MG63 (cell line): ENCODE measurements at places on chromosomes 7 and 10.

DNA sequence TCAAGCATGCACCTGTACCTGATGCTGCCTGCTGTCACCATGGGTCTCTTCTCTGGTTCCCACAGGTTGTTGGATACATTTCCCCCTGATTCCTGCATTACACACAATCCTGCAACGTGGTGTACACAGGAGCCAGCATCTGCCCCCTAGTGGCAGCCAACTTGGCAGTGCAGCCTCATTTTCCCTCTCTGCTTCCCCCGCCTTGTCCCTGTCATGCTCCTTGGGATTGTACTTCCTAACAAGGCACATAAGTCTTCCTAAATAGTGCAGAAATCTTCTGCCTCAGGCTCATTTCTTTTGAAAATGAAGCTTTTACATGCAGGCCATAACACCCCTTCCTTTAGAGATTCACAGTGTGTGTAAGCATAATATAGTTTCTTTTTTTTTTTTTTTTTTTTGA is 387.5 kb downstream of the CCSER2 start:
- DNase-seq = peak; percentile 23

- DNase-seq = no peak
These were observed 227.1 kb downstream of the DYNC1I1 start for GRCh38 chr7:95999481-95999880.

DNA sequence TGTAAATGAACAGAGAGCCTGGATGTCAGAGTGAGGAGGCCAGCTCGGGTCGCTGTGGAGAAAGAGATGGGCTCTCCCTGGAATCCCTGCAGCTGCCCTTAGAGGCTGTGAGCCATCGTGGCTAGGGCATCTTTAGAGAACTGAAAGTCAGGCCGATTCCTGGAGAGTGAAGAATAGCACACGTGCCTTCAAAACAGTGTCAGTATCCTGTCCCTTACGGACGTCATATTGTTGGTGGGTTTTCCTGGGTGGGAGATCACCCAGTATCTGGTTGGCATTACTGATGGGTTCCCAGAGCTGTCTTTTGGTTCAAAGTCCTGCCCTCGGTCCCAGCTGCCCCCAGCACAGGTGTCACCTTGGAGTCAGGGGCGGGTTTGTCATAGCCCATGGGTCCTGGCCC is 25.3 kb downstream of the IKZF1 start:
- no peak for DNase-seq

DNA sequence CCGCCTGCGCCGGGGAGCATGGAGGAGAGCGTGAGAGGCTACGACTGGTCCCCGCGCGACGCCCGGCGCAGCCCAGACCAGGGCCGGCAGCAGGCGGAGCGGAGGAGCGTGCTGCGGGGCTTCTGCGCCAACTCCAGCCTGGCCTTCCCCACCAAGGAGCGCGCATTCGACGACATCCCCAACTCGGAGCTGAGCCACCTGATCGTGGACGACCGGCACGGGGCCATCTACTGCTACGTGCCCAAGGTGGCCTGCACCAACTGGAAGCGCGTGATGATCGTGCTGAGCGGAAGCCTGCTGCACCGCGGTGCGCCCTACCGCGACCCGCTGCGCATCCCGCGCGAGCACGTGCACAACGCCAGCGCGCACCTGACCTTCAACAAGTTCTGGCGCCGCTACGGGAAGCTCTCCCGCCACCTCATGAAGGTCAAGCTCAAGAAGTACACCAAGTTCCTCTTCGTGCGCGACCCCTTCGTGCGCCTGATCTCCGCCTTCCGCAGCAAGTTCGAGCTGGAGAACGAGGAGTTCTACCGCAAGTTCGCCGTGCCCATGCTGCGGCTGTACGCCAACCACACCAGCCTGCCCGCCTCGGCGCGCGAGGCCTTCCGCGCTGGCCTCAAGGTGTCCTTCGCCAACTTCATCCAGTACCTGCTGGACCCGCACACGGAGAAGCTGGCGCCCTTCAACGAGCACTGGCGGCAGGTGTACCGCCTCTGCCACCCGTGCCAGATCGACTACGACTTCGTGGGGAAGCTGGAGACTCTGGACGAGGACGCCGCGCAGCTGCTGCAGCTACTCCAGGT is 29.7 kb downstream of the CHST12 start:
- no peak for DNase-seq

- peak; percentile 33 for DNase-seq
These were observed 123.6 kb downstream of the RNF32 start for GRCh38 chr7:156764016-156764669.

DNA sequence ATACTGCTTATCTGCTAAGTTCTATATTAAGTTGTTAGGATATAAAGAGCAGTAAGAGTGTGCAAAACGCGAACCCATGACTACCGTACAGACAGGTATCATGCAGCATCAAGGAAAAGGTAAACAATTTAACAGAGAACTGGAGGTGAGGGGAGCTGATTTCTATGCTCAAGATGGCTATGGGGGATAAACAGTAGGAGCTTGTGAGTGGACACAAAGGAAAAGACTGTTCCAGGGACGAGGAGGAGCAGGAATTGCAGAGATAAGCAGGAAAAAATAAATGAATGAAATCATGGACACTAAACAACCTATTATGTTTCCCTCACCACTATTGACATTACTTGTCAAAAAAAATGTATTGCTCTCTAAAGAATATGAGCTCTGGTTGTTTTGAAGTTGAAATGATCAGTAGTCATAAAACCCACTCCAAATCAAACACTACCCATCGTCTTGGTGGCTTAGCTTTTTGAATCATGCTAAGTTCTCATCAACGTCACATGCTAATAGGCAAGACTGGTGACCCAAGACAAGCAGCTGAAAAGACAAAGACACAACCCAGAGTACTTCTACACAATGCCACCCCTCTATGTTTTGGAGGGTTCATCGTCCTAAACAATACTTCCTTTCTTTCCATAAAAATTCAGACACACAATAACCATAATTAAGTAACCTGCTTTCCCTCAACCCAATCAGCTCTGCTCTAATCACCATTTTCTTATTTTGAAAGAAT is 102.7 kb downstream of the NRP1 start:
- DNase-seq = no peak

DNA sequence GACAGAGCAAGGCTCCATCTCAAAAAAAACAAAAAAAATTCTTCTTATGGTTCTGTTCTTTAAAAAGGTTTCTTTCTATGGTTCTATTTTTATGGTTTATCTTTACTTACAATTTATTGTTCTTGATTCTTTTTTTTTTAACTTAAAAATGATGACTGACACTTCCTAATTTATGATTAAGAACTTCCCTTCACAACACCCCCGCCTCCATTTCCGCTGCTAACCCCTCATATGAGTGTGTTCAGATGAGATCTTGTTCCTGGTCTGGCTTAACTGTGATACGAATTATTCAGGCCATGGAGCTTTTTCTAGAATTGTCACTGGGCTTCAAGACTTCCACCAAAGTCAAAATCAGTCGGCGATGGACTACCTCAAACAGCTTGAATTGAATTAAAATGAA is 33.9 kb downstream of the PTER start:
- no peak for DNase-seq

DNA sequence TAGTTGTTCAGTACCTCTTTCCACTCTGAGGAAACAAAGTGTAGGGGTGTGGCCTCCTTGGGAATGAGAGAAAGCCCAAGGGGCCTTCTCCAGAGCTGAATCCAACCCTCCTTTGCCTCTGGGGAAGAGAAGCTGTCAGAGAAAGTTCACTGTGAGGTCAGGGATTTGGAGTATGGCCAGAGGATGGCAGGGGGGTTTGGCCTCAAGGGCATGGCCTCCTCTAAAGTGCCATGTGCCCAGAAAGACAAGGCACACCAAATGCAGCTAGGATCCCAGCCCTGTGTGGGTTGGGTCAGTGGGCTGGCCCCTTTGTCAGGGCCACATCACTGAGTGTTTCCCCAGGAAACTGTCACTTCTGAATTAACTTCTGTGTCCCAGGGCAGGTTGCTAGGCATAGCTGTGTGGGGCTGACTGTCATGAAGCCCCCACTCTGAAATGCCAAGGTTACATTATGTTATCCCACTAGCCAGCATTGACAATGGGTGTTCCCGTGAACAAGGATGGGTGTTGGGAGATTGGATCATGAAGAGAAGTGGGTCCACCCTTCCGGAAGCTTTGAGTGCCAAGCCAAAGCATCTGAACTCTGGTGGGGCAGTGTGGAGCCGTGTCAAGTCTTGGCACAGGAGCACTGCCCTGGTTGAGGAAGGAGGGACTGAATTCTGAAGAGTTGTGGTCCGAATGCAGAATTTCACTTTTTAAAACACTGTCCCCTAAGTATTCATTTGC is 123.3 kb downstream of the ZMIZ1 start:
- DNase-seq = peak; percentile 75

- no peak for DNase-seq
These were observed 45.5 kb upstream of the ADARB2 start for GRCh38 chr10:1782841-1783240.

DNA sequence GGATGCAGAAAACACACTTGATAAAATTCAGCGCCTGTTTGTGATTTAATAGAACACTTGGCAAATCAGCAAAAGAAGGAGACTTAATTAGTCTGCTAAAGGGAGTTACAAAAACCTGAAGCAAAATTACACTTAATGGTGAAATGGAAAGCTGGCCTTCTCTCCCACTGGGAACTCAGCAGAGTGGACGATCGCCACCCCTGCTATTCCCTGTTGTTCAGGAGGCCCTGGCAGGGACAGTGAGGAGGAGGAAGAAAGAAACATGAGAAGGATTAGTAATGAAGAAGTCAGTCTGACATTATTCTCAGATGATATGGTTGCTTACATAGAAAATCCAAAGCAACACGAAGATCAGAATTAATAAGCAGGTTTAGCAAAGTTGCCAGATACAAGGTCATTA is 5.6 kb upstream of the KNDC1 start:
- DNase-seq = no peak

GRCh38 chr7:95693551-95694333 is 78.6 kb upstream of the DYNC1I1 start:
- no peak for DNase-seq

DNA sequence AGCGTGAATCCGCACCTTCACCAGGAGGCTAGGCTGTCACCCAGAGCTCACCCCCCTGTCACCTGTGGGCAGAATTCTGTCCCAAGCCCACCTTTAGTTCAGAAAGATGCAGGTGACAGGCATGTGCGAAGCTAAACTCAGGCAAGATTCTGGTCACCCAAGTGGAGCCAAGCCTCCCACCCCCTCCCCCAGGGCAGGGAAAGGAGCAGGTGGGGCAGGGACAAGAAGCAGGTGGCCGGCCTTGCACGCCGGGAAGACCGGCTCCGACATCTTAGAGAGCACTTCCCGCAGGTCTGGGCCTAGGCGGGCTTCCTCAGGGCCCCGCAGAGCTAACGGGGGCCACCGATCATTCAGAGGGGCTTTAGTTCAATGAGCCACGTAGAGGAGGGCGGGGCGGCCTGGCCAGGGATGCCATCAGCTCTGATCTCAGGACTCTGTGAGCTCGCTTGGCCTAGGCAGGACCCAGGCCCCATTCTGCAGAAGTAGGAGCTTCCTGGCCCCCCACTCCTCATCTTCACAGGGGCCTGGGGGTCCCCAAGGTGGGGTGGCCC is 19.9 kb downstream of the UNCX start:
- DNase-seq = no peak

DNA sequence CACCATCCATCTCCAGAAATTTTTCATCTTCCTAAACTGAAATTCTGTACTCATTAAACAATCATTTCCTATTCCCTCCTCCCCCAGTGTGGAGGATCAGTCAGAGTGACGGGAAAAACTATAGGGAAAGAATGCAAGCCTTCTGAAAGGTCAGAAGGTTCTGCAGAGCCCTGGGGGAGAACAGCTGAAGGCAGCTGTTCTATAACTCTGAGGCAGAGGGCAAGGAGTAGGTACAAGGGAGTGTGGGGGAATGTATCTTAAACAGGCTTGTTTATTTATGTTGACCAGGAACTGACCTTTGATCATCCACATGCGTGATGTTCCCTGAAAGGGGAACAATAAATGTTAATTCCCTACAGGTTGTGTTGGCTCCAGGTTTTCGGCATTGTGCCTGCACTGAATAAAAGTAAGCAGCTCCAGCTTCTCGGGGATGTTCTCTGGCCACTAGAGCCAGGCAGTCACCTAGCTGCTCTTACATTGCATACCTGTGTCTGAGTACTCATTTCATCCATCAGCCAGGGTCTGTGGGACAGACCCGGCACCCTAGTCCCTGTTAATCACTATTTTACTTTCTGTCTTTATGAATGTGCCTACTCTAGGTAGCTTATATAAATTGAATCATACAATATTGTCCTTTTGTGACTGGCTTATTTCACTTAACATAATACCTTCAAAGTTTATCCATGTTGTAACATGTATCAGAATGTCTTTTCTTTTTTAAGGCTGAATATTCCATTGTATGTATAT is 5.8 kb downstream of the IFIT1 start:
- peak; percentile 64 for DNase-seq

GRCh38 chr7:148121401-148121800 is 469.2 kb upstream of the C7orf33 start:
- no peak for DNase-seq

DNA sequence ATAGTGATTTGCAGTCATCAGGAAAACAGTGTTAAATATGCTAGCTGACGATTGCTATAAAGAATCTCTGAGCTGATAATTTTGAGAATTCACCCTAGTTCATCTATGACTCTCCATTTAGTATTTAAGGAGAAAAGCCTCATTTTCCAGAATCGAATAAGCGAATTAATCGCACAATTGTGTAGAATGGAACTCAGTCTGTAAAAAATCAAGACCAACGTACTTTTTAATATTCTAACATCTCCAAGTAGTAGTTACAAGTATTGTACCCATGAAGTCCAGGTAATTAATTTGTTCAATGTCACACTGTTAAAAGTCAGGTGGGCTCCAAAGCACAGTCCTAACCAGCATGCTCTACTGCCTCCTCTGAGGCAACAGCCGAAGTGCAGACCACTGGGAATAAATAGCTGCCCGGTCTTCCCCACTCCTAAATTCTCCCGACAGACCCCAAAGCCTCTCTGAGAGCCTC is 380 bp upstream of the AGBL3 start:
- DNase-seq = no peak

DNA sequence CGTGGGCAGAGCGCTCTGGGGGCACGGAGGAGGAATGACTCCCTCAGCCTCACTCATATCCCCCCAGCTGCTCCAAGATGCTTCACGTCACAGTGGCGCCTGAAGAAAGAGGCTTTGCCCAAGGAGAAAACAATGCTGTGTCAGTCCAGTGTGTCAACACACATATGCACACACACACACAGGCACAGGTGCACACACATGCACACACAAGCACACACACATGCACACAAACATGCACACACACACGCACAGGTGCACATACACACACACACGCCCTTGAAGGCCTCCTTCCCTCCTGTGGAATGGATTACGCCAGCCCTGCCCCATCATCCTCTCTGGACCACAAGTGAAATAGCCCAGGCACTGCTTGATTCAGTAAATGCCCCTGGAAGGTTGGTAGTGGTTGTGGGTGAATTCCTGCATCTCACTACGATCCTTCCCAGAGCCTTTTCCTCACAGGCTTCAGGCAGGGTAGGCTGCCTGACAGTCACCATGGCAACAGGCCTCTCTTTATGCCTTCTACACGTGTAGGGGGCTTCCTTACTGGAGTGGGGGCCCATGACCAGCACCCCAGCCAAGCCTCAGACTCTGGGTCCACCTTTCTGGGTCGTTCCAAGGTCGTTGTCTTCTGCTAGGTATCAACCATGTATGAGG is 371.5 kb upstream of the PODXL start:
- no peak for DNase-seq

GRCh38 chr10:64458306-64458705 is 937.1 kb downstream of the REEP3 start:
- no peak for DNase-seq

GRCh38 chr10:36534471-36535002 is 590.9 kb upstream of the ANKRD30A start:
- DNase-seq = peak; percentile 80
